NCI-H524 treated with DMSO at 0.1 percent for 48 hours (cell line): ENCODE measurements at places on chromosomes 6 and 20.

DNA sequence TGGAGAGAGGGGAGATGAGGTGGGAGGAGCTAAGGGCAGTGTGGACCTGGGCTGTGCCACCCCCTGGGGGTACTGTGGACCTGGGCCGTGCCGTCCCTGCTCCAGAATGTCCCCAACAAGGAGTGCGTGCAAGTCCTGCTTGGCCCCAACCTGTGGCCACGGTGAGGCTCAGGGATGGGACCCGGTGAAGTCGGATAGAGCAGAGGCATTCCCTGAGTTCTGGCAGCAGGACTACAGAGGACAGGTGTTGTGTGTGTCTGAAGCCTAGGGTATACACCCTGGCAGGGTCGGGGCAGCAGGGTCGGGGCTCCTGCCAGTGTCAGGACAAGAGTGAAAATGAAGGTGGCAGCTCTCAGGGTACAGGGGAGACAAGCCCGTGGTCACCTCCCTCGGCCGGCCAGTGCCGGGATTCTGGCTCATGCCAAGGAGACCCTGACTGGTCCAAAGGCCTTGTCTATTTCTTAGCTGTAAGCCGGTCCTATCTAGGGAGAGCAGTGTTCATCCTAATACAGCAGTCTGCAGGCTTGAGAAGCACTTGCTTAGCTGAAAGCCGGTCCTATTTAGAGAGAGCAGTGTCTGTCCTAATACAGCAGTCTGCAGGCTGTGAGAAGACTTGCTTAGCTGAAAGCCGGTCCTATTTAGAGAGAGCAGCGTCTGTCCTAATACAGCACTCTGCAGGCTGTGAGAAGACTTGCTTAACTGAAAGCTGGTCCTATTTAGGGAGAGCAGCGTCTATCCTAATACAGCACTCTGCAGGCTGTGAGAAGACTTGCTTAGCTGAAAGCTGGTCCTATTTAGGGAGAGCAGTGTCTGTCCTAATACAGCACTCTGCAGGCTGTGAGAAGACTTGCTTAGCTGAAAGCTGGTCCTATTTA, 95.9 kb downstream of the SMOC2 start:
- no peak for DNase-seq

- no peak for DNase-seq
Measured at GRCh38 chr6:119514345-119514744, 164.8 kb upstream of the MAN1A1 start.

- no peak for DNase-seq
Measured at GRCh38 chr6:48135323-48136084, 24.5 kb upstream of the PTCHD4 start.

DNA sequence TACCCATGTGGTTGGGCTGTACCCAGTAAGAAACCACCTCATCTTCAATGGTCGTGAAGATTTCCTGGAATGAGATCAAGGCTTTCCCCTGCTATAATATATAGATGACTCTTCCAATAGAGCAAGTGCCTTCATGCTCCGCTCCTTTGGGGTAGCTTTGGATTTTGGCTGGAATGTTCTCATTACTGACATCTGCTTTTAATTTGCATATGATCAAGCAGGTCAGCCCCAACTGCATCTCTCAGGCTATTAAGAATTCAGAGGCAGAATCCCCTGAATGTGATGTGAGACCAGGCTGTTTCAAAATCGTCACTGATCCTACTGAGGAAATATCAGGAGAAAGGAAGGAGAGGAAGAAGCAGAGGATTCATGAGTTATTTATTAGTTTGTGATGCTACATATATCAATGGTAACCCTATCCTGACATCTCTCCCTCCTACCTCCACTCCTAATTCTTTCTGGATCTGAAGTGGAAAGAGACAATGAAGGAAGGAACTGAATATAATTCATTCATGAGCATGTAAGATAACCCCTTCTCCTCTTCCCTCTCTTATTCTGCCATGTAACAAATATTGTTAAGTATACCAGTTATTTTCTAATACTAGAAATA, 47.6 kb upstream of the FUCA2 start:
- DNase-seq, result no peak

DNA sequence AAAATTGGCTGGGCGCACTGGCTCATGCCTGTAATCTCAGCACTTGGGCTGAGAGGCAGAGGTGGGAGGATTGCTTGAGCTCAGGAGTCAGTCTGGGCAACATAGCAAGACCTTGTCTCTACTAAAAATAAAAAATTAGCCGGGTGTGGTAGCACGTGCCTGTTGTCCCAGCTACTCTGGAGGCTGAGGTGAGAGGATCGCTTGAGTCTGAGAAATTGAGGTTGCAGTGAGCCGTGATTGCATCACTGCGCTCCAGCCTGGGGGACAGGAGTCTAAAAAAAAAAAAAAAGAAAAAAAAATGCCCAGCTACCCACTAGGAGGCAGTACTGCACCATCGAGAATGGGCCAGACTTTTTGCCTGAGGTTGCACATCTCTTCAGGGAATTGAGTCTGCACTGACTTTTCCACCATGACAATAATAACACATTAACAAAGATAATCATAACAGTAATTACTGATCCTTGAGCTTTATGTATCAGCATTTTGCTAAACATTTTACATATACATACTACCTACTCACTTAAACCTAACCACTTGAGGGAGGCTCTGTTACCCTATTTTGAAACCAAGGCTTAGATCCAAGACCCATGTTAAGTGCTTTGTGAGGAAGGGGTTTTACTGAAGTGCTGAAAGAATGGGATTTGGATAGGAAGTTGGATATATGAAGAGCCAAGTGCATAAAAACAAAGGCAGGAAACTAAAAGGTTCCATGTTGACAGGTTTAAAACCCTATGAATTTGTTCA, 21.0 kb downstream of the SRSF3 start:
- no peak for DNase-seq

- DNase-seq, result no peak
Measured at GRCh38 chr20:52922436-52922835, 49.7 kb upstream of the TSHZ2 start.

DNA sequence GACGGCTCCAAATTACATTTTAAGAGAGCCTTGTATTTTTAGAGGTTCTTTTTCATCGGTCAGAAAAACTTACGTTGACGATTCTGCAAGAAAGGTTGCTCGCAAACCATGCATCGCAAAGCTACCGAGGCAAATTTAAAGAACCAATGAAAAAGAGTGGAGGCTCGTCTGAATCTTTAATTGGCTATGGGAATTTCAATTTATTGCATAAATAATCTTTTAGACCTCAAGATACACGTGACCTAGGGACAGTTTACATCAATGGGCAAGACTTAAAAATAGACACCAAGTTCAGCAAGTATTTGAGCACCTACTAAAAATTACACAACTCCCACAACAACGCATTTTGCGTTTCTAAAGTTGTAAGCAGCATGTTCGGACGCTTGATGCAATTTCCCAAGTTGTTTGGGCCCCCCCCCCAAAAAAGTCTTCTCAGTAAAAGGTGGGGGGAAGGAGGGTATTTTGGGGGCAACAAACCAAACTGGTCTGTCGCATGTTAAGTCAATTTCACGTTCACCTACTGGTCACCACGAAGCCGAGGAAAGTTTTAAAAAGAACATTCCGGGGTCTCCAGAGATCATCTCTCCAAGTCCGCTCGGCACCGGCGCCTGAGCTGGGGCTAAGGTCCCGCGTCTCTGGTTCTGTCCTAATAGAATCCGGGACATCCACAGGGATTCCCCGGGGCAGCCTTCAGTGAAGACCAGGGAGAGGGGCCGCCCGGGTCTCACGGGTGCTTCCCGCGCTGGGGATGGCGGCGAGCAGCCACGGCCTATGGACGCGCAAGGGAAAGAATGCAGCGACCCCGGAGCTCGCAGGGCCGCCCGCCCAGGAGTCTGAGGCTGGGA, 851 bp downstream of the SNX5 start:
- DNase-seq, result no peak

DNA sequence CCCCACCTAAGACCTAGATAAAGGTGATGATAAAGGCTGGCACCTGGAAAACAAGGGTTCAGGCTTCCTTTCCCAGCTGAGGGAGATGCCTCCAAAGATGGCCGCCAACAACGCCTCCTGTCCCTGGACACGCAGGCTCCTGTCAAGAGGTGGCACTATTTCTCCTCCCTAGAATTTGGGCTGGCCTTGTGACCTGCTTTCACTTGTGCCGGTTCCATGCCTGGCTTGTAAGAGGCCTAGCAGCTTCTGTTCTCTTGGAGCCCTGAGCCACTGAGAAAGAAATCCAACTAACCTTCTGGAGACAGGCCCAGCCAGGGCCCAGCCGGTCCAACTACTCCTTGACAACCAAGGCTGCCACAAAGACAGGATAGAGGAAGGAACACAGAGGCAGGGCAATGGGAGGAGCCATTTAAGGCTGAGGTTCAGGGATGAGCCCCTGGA, 60.2 kb upstream of the RALY start:
- DNase-seq, result no peak

GRCh38 chr6:30097902-30098768, 14.8 kb downstream of the TRIM31 start:
- DNase-seq, result no peak

DNA sequence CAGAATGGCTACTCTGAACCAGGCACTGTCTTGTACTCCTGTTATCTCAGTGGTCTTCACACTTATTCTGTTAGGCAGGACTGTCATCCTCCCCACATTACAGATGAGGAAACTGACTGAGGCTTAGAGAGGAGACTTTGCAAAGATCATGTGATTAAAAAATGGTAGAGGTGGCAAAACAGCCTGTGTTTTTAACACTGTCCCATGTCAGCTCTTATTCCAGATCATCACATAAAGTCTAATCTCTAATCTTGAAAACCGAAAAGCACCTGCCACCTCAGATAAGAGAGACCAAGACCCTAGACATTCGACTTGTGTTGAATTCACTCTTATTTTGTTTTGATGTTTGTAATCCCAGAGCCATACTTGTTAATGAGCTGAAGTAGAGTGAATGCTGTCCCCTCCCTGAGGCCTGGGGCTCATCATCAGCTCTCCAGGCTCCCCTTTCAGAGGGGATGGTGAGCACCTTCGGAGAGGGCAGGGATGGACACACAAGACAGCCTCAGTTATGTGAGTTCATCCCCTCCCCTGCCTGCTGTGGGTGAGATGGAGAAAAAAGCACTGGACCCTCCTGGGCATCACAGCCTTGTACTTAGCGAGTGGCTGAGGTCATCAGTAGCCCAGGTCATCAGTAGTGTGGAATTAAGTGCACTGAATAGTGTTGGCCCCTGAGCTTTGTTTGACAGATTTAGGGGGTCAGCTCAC, 30.6 kb downstream of the MTHFD1L start:
- DNase-seq, result no peak

DNA sequence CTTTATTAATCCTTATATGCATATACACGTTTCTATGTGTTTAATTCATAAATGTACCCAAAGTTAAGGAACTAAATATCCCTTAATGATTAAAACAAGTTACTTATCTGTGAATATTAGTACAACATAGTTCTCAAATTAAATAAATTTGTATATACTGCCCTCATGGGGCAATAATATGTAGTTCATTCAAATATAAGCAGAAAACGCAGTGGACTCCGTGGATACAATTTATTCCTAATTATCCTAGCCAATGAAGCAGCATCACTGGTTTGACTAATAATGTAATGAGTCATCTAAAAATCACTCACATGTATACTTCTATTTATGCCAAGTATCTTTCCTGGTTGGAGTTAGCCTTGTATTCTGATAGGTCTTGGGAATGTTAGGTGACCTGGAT, 111.6 kb downstream of the TBC1D32 start:
- DNase-seq, result no peak

DNA sequence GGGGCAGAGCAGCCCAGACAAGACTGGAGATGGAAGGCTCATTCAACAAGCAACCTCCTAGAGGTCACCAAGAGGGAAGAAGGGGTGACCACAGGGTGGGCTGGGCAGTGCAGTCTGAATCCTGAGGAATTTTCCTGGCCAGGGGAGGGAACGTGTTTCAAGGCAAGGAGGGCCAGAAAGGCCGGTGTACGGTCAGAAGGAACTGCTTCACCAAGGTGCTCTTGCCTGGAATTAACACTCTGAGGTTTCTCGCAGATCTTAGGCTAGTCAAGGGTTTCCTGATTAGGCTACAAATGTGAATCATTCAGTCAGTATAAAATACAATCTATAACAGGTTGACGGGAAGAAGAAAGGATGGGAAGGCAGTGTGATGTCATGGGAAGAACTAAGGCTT, 199.3 kb downstream of the LRFN2 start:
- no peak for DNase-seq

DNA sequence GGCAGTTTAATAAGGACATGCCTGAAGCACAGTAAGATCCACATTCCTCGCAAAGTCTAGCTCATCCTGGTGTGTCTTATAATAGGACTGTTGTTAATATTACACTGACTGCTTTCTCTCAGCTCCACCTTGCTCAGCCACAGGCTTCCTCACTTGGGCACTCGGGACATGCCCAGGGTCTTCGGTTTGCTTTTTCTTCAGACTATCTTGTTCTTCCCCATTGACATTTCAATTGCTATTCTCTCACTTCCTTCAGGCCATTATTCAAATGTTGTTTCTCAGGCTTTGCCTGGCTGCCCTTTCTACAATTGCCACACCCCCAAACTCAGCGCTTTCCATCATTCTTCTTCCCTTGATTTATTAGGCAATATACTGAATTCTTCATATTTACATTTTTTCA, 274.8 kb upstream of the RGS17 start:
- no peak for DNase-seq
